ENCODE measurements at places on chromosomes 6 and 20. TPM values are rescaled to one million over a fixed set of nuclear protein-coding genes. Genes with fewer than 3 reads are reported as not detected.

The TSPO2 gene
- total RNA-seq, result 0.79 TPM

The SERPINB6 gene
- total RNA-seq, result 36.9 TPM

The PLEKHG1 gene
- total RNA-seq, result 49.8 TPM

The CLPSL2 gene
- total RNA-seq, result not detected

The PCMT1 gene
- total RNA-seq, result 52.4 TPM

The LINC00237 gene
- total RNA-seq, result not detected

The ZC3H12D gene
- 0.99 TPM for total RNA-seq

The RALY gene
- 47.2 TPM for total RNA-seq

The CUL7 gene
- 20.3 TPM for total RNA-seq

The C4B gene
- total RNA-seq, result 4.2 TPM

The SLC16A10 gene
- total RNA-seq, result 8.6 TPM

The GLP1R gene
- total RNA-seq, result 0.10 TPM

The AVP gene
- not detected for total RNA-seq

The RIPPLY2 gene
- total RNA-seq, result not detected

The DAAM2 gene
- total RNA-seq, result 32.2 TPM

The ENPP1 gene
- total RNA-seq, result 16.2 TPM

The CPNE5 gene
- total RNA-seq, result 4.0 TPM

The TMEM151B gene
- 0.10 TPM for total RNA-seq

GRCh38 chr6:1327630-1328029, 15.7 kb downstream of the FOXQ1 start:
- DNase-seq, result no peak

DNA sequence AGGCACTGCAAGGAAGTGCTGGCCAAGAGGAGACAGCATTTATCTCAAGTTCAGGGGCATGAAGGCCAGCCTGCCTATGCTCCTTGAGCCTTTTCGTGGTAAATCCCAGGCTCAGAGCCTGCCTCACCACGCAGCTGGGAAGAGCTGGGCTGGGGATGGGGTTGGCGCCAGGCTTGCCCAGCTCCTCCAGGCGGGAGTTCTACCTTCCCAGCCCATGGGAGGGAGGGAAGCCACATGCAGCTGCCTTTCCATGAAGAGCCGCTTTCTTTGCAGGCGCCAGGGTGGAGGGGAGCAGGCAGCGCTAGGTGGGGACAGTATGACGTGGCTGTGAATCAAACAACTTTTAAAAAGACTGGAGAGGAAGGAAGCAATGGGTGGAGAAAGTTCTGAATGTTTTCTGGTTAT, 19.5 kb upstream of the SIRT5 start:
- DNase-seq, result no peak

GRCh38 chr6:298233-299103, 6.2 kb downstream of the DUSP22 start:
- no peak for DNase-seq

DNA sequence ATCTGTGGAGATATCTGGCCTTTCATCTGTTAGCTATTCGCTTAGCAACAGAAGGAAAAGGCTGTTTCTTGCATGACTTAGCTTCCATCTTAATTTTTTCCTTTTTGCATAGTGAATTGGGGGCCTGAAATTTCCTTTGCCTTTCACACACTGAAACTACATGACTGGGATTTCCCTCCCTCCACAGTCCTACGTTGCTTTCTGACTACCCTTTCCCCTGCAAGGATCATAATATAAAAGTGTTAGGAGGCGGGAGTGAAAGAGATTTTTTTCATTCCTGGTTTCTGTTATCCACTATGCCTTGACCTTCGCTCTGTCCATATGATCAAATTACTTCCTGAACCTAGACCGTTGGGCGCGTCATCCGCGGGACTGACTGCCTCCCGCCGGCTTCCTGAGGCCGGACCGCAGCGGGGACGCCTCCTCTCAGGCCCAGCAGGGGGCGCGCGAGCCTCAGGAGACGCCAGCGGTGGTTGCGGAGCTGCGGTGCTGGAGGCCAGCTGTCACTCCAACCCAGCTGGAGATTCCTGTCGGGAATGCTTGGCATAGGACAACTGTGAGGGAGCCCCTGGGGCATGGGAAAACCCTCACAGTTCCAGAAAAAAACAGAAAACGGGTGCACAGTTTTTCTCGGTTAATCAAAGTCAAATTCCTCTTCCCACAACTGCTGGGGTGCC, 55.6 kb downstream of the MEP1A start:
- peak; percentile 72 for DNase-seq

DNA sequence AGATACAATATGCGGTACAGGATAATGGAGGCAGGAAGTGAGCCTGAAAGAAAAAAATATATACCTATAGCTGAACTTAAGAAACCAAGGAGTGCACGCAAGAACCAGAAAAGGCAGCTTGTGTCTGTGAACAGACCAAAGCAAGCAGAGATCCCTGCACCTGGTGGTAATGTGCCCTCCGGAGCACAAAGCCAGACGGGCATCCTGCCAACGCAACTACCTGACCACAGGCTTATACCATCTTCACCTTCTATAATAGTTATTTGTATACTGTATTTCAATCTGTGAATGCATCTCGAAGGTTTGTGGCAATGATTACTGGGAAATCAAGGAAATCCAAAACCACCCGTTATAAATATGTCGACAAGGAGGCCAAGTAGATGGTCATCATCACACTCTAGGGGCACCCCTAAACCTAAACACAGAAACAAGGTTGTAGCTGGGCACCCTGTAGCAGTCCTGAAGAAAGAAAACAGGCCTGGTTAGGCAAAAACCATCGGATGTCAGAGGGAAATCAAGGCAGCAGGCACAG, 801 bp downstream of the FBXL4 start:
- no peak for DNase-seq

- no peak for DNase-seq
Measured at GRCh38 chr6:53335224-53335994, 13.3 kb downstream of the ELOVL5 start.

GRCh38 chr6:96194675-96195074, 178.9 kb downstream of the FUT9 start:
- no peak for DNase-seq

- DNase-seq, result no peak
Measured at GRCh38 chr6:328136-328670, 35.9 kb downstream of the DUSP22 start.

GRCh38 chr6:34315256-34315655, 66.5 kb upstream of the SMIM29 start:
- no peak for DNase-seq

DNA sequence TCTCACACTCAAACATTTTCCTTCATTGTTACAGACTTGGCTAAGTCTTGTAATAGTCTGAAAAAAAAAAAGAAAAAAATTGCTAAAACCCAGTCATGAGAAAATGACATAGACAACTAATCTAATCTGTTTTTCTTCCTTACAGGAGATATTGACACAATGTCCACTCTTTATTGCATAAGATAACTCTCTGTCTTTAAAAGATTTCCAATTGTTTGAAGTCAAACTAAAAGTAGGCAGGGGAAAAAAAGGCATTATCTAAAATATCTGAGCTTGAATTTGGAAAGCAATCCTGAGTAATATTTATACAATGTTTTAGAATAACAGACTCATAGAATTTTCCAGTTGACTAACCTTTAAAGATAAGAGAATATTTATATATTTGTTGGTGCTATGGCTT, 233.0 kb upstream of the CEP162 start:
- DNase-seq, result no peak

- DNase-seq, result no peak
Measured at GRCh38 chr6:83474309-83474708, 38.0 kb upstream of the PRSS35 start.

- DNase-seq, result no peak
Measured at GRCh38 chr6:44139351-44139743, 12.0 kb downstream of the TMEM63B start.

DNA sequence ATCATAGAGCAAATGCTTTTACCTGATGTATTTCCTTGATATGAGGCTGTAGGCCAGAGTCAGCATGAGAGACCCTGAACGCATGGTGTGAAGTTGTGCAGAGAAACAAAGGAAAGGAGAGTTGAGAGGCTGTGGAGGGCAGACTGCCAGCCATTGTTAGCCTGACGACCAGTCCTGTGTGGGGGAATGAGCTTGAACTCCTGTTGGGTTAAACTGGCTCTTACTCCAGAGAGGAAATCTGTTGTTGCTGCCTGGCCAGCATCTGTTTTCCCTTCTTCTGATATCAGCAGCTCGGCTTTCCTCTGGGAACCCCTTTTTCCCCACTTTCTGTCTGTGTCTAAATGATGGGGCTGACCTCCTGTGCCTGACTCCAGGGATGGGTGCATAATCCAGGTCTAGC, 158.2 kb upstream of the ZFP64 start:
- no peak for DNase-seq

- DNase-seq, result no peak
Measured at GRCh38 chr6:81820980-81821379, 68.5 kb upstream of the TENT5A start.

DNA sequence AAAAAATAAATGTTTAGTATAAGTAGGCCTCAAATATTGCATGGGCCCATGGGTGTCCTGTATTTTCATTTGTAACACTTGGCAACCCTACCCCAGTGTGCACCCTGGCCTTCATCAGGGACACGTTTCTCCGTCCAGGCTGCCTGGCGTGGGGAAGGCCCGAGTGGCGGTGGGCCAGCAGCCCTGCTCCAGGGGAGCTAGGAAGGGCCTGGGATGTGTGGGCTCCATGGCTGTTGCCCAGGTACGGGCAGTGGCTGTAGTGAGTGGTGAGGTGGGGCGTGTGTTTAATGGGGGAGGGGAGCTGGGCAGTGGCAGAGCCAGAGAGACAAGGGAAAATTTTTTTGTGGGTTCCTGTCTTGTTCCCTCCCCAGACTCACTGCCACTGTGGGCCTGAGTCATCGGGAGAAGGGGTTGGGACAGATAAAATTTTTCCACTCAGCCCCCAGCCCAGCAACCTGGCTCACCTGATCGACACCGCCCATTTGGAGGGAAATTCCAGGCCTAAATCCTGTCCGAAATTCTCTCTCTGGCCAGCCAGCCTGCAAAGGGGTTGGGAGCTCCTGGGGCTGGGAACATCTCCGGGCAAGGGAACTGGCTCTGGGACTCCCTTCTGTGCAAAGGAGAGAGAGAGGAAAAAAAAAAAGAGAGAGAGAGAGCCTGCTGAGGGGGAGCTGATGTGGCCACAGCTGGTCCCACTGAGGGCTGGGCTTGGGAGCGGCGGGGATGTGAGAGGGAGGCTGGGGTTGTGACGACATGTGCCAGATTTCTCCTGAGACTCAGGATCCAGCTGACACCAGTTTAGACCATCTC, 32.5 kb upstream of the VEGFA start:
- DNase-seq, result peak; percentile 35

- DNase-seq, result no peak
Measured at GRCh38 chr6:111032484-111033140, 50.8 kb downstream of the RPF2 start.

GRCh38 chr20:50472693-50473664, 37.2 kb upstream of the PTPN1 start:
- DNase-seq, result no peak

DNA sequence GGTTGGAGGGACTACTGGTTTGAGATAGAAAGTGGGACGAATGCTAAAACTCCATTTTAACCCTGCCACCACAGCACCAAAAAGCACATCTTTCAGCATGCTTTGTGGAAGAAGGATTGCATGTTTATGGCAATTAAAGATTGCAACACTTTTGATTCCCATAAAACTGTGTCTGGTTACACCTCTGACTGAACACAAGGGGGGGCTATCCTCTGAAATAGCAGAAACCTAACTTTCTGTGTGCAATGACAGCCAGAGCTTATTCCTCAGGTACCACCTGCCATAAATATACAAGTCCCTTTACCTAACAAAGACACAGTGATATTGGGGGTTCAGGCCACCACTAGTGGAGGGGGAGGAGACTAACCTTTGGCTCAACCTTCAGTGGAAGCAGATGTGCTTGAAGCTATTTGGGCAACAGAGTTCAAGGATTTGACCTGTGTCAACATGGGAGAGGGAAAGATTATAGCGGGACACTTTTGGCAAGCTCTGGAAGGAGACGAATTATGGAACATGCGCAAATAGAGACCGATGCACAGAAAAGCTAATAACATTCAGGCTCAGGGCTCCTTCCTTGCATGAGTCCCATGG, 9.6 kb upstream of the PLG start:
- DNase-seq, result no peak

GRCh38 chr6:131694832-131695426, 6.3 kb downstream of the OR2A4 start:
- DNase-seq, result peak; percentile 39

DNA sequence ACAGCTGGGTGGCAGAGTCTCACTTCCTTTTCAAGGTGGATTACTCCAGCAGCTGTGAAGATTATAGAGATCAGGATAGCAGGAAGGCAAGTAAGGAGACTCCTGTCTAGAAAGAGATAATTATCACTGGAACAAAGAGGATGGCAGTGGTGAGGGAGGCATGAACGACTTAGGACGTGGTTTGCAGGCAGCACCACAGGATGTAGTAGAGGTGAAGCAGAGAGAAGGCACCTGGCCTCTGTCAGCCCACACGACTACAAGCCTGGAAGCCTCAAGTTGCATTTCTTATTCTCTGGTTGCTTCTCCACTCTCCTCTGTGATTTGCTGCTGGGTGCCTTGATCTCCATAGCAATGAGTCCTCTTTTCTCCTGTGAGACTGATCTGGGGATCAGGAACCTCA, 62.7 kb downstream of the TSHZ2 start:
- DNase-seq, result no peak

GRCh38 chr20:37516811-37517750, 4.0 kb upstream of the NNAT start:
- peak; percentile 83 for DNase-seq

DNA sequence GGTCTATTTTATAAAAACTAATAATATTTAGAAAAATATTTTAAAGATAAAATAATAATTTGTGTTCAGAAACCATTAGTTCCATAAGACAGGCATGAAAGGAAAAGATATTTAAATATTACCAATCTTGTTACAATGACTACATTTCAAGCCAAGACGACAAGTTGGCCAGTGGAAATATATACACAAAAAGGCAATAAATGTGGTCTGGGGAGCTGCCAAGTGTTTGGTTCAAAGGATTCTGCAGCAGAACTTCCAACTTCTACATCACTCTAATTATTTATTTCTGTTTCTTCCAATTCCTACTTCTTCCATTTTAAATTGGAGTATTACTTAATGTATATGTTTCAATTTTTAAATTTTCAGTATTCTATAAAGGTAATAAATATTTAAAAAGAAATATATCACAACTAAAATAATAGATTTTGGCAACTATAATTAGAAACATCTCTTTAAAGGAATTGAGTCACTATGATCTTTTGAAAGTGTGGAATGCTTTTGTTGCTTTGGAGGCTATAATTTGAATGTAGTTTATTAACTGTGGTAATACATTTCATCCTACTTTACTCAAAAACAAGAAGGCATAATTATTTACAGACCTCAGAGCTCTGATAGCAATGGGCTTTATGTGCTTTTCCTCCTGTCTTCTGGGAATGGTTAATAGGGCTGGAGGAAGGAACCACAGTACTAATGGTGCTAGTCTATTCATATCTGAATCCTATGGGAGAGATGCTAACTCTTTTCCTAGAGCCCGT, 129.7 kb upstream of the FAM184A start:
- peak; percentile 38 for DNase-seq

GRCh38 chr6:90459225-90459758, 127.6 kb downstream of the MAP3K7 start:
- DNase-seq, result no peak

Measured in skin of body (tissue), 3 donors.